Gastroesophageal sphincter (tissue), 4 donors: ENCODE measurements at places on chromosomes 1 and 21. TPM values are rescaled to one million over a fixed set of nuclear protein-coding genes. Genes with fewer than 3 reads are reported as not detected.

TFB2M gene
- total RNA-seq, result 12.8 TPM

CACNA1S gene
- total RNA-seq, result not detected

PSMB4 gene
- total RNA-seq, result 245 TPM

XCL2 gene
- 2.0 TPM for total RNA-seq

FAAP20 gene
- 25.8 TPM for total RNA-seq

DCST1 gene
- not detected for total RNA-seq

UQCRHL gene
- 0.40 TPM for total RNA-seq

SLC5A9 gene
- total RNA-seq, result not detected

NBPF4 gene
- total RNA-seq, result not detected

SYPL2 gene
- 2.0 TPM for total RNA-seq

PCBP3 gene
- 5.1 TPM for total RNA-seq

MACO1 gene
- 19.9 TPM for total RNA-seq

VSIG8 gene
- total RNA-seq, result not detected

REN gene
- not detected for total RNA-seq

PTAFR gene
- total RNA-seq, result 8.8 TPM

ADAMTS1 gene
- total RNA-seq, result 144 TPM

FAM3B gene
- not detected for total RNA-seq

CELA3B gene
- total RNA-seq, result not detected
